COLO829 (cell line): ENCODE measurements at places on chromosomes 11 and 22.

GRCh38 chr11:33920838-33921613 is 29.1 kb upstream of the LMO2 start:
- DNase-seq = no peak

DNA sequence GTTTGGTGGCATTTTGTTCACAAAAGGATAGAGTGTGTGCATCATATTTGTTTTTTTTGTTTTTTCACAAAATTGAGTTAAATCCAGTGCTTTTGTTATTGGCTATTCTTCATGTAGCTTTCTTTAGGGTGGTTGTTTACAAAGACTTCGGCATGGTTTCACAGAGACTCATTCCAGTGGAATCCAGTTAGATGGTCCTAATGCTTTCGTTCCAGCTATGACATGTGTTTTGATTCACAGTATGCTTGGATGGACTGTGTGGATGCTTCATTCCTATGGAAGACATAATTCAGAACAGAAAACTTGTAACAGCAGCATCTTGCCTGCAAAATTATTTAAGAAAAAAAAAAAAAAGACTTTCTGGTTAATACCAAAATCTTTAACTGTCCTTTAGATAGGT is 97.9 kb downstream of the PDHX start:
- DNase-seq = no peak

GRCh38 chr11:132123854-132124835 is 753.7 kb downstream of the NTM start:
- no peak for DNase-seq

DNA sequence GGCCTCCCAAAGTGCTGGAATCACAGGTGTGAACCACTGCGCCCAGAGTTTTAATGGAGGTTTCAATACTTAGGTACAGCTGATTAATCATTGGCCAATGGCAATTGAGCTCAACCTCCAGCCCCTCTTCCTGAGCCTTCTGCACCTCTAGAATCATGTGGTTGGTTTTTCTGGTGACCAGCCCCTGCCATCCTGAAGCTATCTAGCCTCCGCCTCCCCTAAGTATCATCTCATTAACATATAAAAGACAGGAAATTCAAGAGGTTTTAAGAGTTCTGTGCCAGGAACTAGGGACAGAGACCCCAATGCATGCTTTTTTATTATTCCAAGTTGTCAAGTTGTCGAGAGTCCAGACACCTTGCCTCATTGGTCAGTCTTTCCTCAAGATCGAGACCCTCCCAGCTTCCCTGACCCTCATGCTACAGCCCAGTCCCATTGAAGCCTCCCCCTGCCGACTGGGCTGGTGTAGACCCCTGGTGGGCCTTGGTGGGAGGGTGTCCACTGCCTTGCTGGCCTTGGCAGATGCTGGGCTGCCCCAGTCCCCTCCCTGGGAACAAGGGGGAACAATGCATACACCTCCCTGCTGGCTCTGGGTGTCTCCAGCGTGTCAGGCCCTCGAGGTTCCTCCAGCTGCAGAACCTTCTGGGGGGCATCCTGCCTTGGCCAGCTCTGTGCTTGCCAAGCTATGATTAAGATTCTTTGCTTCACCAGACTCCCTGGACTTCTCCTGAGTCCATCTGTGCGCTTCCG is 148.0 kb downstream of the CTTN start:
- DNase-seq = no peak

DNA sequence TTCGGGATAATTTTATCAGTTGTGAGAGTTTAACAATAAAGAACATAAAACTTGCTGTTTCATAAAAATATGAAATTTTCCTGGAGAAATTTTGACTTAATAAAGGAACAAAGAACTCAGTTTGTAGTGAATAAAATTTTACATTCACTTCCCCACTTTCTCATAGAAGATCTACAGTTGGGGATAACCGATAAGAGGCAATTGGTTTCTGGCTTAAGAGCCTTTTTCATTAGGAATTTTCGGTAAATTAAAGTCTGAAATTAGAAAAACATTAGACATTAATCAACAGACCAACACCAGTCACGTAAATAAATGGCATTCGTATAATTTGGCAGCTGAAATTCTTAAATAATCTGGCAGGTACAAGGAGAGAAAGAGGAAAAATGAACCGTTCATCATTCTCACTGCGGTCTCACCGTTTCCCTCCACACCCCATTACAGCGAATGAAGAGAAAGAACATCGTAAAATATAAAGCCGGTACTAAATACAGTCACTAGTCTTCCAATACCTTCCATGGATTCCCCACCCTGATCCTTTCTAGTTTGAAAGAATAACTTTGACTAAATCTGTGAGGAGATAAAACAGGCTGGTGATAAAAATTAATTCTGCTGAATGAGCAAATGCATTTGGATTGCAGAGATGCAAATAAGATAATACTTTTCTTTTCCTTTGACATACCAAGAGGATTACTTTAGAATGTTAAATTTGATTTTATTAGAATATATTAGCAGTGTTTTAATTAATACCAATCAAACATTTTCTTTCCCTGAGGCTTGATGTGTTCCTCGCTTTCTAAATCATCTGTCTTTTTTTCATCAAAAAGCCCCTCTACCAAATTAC is 19.5 kb downstream of the BLID start:
- no peak for DNase-seq

DNA sequence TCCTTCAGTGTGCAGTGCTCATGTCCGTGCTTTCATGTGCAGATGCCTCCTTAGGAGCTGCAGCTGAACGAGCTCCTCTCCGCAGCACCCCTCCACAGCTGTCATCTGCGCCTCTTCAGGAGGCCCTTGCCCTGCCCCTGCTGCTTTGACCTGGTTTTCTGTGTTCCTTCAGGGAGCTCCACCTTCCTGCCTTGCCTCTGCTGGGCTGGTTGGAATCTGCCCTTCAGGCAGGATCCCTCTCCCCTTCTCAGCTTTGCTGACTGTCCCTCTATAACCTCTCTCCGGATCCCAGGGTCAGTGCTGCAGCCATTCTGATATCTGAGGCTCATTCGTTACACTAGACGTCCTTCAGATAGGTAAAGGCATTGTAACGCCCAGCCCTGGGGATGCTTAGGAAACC is 67.9 kb downstream of the SCN3B start:
- DNase-seq = no peak

GRCh38 chr22:49783036-49783746 is 44.5 kb downstream of the BRD1 start:
- DNase-seq = no peak

GRCh38 chr22:27107824-27108223 is 450.4 kb downstream of the MIAT start:
- DNase-seq = peak; percentile 57

DNA sequence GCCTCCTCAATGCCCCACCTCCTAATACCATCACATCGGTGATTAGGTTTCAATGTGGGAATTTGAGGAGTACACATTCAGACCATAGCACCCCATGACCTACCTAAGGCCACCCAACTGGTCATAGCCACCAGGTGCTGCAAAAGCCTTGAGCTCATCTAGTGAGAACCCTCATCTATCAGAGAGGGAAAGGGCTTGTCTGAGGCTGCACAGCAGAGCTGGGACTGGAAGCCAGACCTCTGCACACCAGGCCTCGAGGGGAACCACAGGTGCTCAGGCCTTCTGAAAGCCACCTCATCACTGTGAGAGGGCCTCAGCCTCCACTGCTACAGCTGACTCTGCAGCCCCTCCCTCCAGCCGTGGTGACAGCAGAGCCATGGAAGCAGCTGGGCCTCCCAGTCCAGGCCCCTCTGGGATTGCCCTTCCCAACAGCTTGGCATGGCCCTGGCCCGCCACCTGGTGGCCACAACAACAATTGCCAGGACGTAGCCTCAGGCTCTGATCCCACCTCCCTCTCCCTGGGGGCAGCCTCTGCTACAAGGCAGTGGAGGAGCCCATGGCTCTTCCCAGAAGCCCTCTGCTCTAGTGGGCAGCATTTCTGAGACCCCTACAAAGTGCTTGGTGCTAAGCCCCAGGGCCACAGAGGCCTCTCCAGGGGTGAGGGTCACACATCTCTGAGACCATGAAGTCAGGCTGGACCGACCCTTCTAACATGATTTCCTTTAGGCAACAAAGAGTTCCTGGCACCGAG is 41.0 kb upstream of the PRDM11 start:
- DNase-seq = peak; percentile 40

DNA sequence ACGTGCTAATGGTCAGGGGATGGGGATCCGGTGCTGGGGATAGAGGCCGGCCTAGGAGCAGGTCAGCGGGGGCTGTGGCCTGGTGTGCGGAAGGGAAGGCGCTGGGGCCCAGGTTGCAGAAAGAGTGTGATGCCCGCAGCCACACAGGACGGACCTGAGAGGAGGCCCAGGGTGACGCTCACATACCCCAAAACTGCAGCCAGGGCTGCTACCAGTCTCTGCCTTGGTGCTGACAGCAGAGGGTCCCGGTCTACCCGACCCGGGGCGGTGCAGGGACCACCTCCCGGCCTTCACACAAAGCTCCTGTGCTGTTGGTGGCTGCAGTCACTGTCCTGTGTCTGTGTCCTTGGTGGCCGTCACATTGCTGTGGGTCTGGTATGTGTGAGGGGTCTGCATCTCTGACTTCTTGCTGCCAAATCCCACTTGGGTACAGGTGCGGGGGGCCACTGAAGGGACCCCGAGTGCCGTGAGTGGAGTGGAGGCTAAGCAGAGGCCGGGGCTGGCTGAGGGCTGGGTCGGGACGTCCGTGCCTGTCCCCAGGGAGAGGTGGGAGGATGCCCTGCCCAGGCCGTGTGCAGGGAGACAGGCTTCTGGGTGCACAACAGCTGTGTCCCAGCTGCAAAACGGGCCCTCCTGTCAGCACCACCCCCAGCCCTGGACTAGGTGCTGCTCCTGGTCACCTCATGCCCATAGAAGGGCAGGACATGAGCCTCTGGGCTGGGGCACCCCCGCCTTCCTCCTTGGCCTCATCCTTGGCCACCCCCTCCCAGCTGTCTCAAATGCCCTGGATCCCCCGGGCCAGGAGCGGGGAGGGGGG is 1.5 kb downstream of the LSP1 start:
- no peak for DNase-seq
